ENCODE measurements at places on chromosomes 5 and 9. TPM values are rescaled to one million over a fixed set of nuclear protein-coding genes. Genes with fewer than 3 reads are reported as not detected.

- H3K4me3 ChIP-seq = no peak overlapping the region
- no peaks in the 10 kb centered on the region for H3K4me1 ChIP-seq
- no peaks in the 10 kb centered on the region for H3K27me3 ChIP-seq
- no peak overlapping the region for H3K27ac ChIP-seq
Measured at GRCh38 chr5:101159006-101159405, 255.9 kb upstream of the ST8SIA4 start.

DNA sequence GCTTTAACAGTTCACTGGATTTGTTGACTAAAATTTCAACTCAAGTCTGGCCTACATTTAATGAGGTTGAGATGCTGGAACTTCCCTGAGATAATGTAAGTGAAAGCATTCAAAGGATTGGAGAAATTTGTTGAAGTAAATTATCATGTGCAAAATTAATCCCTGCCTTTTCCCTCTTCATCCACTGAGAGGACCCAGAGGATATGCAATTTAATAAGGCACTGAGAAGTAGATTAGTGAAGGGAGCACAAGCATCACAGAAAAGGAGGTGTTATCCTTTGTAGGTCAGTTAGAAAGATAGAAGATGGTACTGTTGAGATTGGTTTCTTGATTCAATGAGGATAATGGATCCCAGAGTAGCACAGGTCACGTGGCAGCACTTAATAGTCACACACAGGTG is 42.6 kb upstream of the ANKRD31 start:
- H3K27me3 ChIP-seq = no peaks in the 10 kb centered on the region
- H3K4me1 ChIP-seq = no peaks in the 10 kb centered on the region
- no peak for DNase-seq
- no peak overlapping the region for H3K27ac ChIP-seq

GRCh38 chr5:114176356-114176755 is 185.5 kb upstream of the KCNN2 start:
- no peaks in the 10 kb centered on the region for H3K27me3 ChIP-seq
- H3K4me3 ChIP-seq = no peak overlapping the region
- no peaks in the 10 kb centered on the region for H3K4me1 ChIP-seq
- no peaks in the 10 kb centered on the region for H3K36me3 ChIP-seq
- DNase-seq = no peak

DNA sequence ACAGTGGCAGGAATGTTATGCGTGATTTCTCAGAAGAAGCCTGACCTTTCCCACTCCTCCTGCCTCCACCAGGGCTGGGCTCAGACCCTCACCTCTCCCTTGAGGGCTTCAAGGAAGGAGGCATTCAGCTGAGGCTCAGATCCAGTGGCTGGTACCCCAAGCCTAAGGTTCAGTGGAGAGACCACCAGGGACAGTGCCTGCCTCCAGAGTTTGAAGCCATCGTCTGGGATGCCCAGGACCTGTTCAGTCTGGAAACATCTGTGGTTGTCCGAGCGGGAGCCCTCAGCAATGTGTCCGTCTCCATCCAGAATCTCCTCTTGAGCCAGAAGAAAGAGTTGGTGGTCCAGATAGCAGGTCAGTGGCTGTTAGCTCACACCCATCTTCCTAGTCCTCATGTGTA is 9.9 kb downstream of the BTNL9 start:
- H3K4me1 ChIP-seq = no peaks in the 10 kb centered on the region
- no peaks in the 10 kb centered on the region for H3K36me3 ChIP-seq
- no peak overlapping the region for H3K4me3 ChIP-seq
- peaks cover 45% of the 10 kb centered on the region for H3K27me3 ChIP-seq
- no peak overlapping the region for H3K27ac ChIP-seq

CCDC112 gene
- 8.7 TPM for total RNA-seq

DNA sequence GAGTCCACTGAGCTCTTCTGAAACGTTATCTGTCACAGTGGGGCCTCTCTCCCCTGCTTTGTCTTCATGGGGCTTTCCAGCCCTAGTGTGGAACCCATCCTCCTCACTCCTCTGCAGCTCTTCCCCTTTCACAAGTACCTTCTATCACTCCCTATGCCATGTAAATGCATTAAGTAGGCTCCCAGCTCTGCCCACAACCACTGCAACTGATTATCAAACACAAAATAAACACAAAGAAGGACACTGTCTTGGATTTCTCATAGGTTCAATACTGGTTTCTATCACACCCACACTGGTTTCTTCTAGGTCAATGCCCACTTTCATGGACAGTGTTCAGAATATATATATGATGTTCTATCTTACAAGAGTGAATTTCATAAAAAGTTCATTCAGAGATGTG is 139.4 kb downstream of the GNAQ start:
- H3K27ac ChIP-seq = no peak overlapping the region
- peaks cover 5% of the 10 kb centered on the region for H3K4me1 ChIP-seq
- no peaks in the 10 kb centered on the region for H3K36me3 ChIP-seq
- DNase-seq = peak; percentile 63
- no peaks in the 10 kb centered on the region for H3K27me3 ChIP-seq

COL5A1 gene
- 57.3 TPM for total RNA-seq

GRCh38 chr5:53479045-53479589 is 1.3 kb upstream of the FST start:
- peak overlapping the region; percentile 98 for H3K4me3 ChIP-seq
- no peaks in the 10 kb centered on the region for H3K27me3 ChIP-seq
- H3K4me1 ChIP-seq = peaks cover 14% of the 10 kb centered on the region
- peaks cover 21% of the 10 kb centered on the region for H3K36me3 ChIP-seq
- DNase-seq = no peak

DNA sequence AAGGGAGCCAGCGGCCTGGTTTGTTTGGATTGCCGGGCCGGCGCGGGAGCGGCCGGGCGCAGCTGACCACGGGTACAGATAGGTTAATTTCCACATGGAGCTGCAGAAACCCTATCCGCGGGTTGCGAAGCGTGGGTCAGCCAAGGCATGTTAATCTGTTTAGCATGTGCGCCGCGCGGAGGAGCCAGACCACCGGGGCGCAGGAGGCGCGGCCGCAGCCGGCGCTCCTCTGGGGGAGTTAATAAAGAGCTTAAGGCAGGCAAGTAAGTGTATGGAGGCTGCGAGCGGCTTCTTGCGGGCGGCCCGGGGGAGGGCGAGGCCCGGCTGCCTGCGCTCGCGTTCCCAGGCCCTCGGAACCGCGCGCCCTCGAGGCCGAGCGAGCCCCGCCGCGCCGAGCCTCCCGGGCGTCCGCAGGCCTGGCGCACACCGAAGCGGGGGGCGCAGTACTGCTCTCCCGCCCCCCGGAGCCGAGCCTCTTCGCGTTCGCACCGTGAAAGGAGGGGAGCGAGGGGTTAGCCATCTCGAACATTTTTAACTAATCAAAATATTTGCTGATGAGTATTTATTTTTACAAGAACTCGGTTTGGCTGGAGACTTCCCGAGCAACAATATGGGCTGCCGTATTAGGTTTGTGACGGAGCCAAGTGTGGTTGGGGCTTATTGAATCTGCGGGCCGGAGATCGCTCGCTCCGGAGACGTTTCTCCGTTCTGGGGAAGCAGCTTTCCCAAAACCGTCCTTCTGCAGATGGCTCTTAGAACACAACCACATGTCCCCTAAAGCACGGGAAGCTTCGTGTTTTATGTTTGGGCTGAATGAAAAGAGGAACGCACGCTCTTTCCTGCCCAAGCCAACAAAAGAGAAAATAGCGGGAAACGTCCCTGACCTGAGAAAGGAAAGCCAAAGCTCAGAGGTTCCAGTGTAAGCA is 28.8 kb downstream of the FOXD1 start:
- H3K4me3 ChIP-seq = no peak overlapping the region
- peak; percentile 84 for DNase-seq
- peaks cover 31% of the 10 kb centered on the region for H3K27me3 ChIP-seq
- H3K36me3 ChIP-seq = no peaks in the 10 kb centered on the region
- H3K4me1 ChIP-seq = no peaks in the 10 kb centered on the region

- no peaks in the 10 kb centered on the region for H3K36me3 ChIP-seq
- no peak overlapping the region for H3K4me3 ChIP-seq
- H3K4me1 ChIP-seq = no peaks in the 10 kb centered on the region
Measured at GRCh38 chr5:150945947-150946346, 41.2 kb upstream of the ZNF300 start.

DNA sequence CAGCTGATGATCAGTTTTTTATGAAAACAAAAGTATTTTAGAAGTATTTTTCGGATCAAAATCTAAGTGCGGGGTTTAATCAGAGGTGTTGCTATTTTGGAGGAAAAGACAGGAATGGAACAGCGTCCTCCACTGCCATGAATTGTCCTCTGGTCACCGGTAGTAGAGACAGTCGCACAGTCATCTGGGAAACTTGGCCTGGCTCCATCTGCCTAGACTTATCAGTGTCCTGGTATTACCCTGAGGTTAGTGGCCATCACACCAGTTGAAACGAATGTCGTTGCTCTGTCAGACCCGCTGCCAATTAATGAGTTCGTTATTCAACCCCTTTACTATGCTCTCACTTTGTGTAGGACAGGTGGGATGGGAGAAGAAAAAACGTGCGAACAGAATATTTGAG is 8.2 kb downstream of the TLX3 start:
- peaks cover 4% of the 10 kb centered on the region for H3K4me1 ChIP-seq
- peaks cover 100% of the 10 kb centered on the region for H3K27me3 ChIP-seq
- H3K27ac ChIP-seq = no peak overlapping the region
- no peak overlapping the region for H3K4me3 ChIP-seq
- DNase-seq = no peak

DNA sequence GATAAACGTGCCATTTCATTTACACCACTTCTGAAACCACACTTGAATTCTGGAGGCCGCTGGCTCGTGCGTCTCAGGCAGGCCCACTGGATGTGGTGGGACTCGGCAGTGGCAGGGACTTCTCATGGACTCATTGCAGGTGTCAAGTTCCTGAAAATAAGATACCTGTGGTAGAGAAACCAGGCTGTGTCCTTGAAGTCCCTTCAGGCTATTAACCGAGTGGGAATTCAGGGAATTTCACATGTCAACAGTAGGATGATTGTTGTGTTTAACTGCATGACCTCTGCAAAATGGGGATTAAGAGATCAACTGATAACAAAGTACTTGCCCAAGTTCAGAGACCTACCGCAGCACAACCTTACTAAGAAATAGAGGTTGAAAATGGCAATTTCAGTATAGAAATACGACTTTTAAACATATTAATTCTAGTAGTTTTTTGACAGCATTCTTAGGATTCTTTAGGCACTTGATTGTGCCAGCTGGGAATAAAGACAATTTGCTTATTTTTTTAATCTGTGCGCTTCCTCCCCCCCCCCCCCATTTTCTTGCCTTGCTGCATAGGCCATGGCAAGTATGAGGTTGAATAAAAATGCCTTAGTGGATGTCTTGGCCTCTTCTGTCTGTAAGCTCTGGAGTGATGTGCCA is 26.8 kb downstream of the TRIP13 start:
- H3K4me1 ChIP-seq = peaks cover 17% of the 10 kb centered on the region
- peak; percentile 73 for DNase-seq
- H3K4me3 ChIP-seq = peak overlapping the region; percentile 31
- no peak overlapping the region for H3K27ac ChIP-seq
- H3K27me3 ChIP-seq = peaks cover 4% of the 10 kb centered on the region

- H3K36me3 ChIP-seq = no peaks in the 10 kb centered on the region
- H3K27ac ChIP-seq = no peak overlapping the region
- DNase-seq = no peak
- H3K4me3 ChIP-seq = no peak overlapping the region
- H3K27me3 ChIP-seq = no peaks in the 10 kb centered on the region
Measured at GRCh38 chr9:126320158-126320922, 6.3 kb upstream of the MVB12B start.

OMD gene
- not detected for total RNA-seq

- no peaks in the 10 kb centered on the region for H3K27me3 ChIP-seq
- H3K4me3 ChIP-seq = no peak overlapping the region
- no peaks in the 10 kb centered on the region for H3K36me3 ChIP-seq
- no peak for DNase-seq
Measured at GRCh38 chr5:17204133-17204489, 13.3 kb upstream of the BASP1 start.

Data from endodermal cell (in vitro differentiated cells).